ENCODE measurements at places on chromosomes 6 and 20.

GRCh38 chr6:25006565-25007001 lies 70.8 kb upstream of the RIPOR2 start:
- peak; percentile 39 for DNase-seq

GRCh38 chr20:55961376-55962330 lies 43.7 kb downstream of the CBLN4 start:
- DNase-seq: no peak

GRCh38 chr20:46701556-46701955 lies 7.9 kb upstream of the SLC2A10 start:
- DNase-seq: no peak

- no peak for DNase-seq
Observed at GRCh38 chr6:77173472-77174074, 289.7 kb downstream of the HTR1B start.

DNA sequence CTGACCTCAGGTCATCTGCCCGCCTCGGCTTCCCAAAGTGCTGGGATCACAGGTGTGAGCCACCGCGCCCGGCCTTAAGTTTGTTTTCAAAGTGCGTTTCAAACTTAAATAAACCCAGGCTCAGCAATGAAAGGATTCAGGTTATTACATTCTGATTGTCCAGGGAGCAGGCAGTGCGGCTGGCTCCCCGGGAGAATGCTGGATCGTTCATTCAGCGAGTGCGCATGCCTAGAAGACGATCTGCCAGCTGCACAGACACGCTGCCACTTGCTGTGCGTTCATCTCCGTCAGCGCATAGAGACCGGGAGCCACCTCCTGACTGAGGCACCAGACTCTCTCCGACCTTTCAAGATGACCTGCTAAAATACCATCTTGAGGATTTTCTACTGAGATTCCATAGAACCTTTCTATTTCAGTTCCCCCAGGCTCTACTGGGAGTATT lies 163.9 kb upstream of the ZNF217 start:
- DNase-seq: no peak

DNA sequence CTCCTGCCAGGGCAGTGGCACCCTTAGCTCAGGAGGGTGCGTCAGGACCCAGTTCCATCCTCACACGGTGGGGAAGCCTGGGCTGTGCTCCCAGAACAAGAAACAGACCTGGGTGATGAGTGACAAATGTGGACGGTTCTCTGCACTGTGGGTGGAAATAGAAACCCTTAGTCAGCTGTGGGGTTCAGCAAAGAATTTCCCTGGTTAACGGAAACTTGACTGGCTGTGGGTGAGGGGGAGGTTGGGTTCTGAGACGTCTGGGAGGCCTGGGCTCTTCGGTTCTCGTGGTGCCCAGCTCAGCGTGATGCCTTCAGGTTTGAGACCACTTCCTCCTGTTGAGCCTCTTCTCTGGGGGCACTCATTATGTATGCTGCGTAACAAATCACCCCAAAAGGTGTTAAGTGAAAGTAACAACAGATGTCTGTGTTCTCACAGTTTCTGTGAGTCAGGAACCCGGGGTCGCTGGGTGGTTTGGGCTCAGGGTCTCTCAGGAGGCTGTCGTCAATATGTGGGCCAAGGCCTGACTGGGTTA lies 53.1 kb upstream of the FAM83D start:
- DNase-seq: no peak

DNA sequence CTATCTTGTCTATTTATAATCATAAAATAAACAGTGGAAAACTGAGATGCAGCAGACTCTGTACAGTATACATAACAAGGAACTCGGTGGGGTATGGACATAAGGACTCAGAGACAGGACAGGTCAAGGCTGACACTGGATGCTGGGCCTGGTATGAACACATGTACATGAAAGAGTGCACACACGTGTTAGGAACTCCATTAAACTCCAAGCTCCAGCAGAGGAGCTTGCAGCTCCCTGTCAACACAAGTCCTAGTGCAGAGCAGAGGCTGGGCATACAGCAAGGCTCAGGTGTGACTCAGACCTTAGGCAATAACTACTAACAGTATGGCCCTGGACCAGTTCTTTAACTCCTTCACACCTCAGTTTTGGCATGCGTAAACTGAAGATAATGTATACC lies 17.1 kb downstream of the NAPB start:
- DNase-seq: no peak

DNA sequence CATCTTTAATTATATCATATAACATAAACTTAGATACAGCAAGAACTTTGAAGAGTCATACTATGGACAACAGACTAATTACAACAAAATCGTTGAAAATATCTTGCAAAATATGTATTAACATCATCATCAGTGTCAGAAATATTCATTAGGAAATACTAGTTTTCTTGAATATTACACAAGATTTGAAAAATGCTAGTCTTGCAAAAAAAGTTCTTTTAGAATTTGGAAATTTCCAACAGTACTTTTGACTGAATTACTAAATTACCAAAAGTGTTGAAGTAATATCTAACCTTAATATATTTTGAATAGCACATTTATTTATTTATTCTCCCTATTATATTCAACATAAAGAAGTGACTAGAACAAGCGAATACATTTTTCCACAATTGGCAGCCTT lies 1224.8 kb upstream of the EYS start:
- DNase-seq: no peak

Measured in stromal cell of bone marrow (primary cell).